Germinal center (tissue), 1 donor: ENCODE measurements at places on chromosomes 4 and X.
A peak's percentile ranks its signal among the peaks of the same experiment; 100 is the strongest.

GRCh38 chrX:75045369-75045768 is 110.7 kb downstream of the ABCB7 start:
- DNase-seq: no peak

GRCh38 chr4:22072726-22073125 is 124.2 kb upstream of the KCNIP4 start:
- no peak for DNase-seq

GRCh38 chrX:111098874-111099273 is 2.9 kb downstream of the PAK3 start:
- peak; percentile 32 for DNase-seq

DNA sequence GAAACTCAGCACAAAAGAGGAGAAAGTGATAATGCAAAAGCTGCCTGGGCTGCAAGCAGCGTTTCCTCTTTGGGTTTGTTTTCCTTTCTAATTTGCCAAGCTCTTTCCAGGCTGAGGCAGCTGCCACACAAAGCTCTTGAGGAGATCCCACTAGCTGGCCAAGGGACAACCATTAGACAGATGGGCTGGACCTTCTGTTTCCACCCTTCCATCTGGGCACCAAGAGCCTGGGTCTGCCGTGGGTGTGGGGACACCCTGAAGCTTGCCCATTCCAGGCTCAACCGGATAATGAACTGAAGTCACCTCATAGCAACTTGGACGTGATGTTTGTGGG is 194.6 kb upstream of the C1QTNF7 start:
- DNase-seq: no peak

GRCh38 chr4:102687373-102687981 is 73.3 kb downstream of the MANBA start:
- peak; percentile 10 for DNase-seq

GRCh38 chrX:12753366-12753765 is 37.8 kb upstream of the PRPS2 start:
- no peak for DNase-seq
